ENCODE measurements at places on chromosomes 7 and 10. TPM values are rescaled to one million over a fixed set of nuclear protein-coding genes. Genes with fewer than 3 reads are reported as not detected.
A peak's percentile ranks its signal among the peaks of the same experiment; 100 is the strongest.

DNA sequence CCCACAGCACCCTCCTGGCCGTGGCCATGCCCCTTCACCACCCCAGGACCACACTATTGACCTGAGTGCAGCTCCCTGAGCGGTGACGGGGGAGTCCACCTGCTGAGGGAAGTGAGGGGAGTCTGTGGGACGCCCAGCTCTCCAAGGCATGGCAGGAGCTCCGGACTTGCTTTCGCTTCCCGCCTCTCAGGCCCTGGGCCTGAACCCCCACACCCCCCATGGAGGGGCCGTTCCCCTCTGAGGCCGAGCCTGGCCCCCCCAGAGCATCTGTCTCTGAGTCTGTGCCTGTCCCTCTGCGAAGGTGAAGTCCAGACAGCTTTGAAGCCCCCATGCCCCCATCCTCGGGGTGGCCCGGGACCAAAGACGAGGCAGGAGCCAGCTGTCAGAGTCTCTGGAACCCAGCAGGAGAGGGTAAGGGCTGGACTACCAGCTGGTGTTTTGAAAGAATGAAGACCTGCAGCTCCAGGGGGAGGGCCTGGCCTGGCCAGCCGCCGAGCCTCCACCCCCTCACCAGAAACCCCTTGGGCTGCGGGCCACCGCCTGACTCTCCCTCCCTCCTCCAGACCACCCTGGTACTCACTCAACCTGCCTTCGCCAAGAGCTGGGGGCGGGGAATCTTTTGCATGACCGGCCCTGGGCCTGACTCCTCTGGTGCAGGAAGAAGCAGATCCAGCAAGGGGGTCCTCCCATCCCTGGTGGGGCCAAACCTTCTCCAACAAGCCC lies 114.0 kb downstream of the PDGFA start:
- no peaks in the 10 kb centered on the region for H3K4me1 ChIP-seq
- H3K36me3 ChIP-seq = no peaks in the 10 kb centered on the region
- peaks cover 5% of the 10 kb centered on the region for H3K27me3 ChIP-seq

DNA sequence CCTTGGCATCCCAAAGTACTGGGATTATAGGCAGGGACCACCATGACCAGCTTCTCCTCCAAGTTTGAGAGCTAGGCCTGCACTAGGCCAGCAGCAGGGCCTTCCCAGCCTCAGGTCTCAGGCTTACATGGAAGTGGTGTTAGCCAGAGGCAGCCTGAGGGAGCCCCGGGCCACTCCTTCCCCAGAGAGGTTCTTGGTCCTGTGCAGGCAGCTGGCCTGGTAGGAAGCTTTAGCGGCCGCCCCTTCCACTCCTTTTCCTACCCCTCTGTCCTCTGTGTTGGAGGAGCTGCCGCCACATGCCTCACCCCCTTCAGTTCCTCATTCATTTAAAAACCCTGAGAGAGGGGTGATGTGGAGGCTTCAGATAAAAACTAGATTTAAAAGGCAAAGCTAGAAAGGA lies 40.3 kb downstream of the TSPAN15 start:
- H3K4me1 ChIP-seq = no peaks in the 10 kb centered on the region
- peaks cover 8% of the 10 kb centered on the region for H3K36me3 ChIP-seq
- H3K27ac ChIP-seq = no peak overlapping the region
- no peak overlapping the region for H3K4me3 ChIP-seq
- DNase-seq = no peak

SLC39A12 gene
- not detected for total RNA-seq

ACHE gene
- 0.41 TPM for total RNA-seq

GRCh38 chr7:128103498-128104107 lies 72.4 kb upstream of the LRRC4 start:
- no peak for DNase-seq
- H3K4me3 ChIP-seq = peak overlapping the region; percentile 81
- H3K27ac ChIP-seq = no peak overlapping the region
- H3K27me3 ChIP-seq = no peaks in the 10 kb centered on the region
- no peaks in the 10 kb centered on the region for H3K36me3 ChIP-seq

FGFR2 gene
- not detected for total RNA-seq

CPA1 gene
- total RNA-seq = not detected

SGPL1 gene
- total RNA-seq = 77.6 TPM

DNA sequence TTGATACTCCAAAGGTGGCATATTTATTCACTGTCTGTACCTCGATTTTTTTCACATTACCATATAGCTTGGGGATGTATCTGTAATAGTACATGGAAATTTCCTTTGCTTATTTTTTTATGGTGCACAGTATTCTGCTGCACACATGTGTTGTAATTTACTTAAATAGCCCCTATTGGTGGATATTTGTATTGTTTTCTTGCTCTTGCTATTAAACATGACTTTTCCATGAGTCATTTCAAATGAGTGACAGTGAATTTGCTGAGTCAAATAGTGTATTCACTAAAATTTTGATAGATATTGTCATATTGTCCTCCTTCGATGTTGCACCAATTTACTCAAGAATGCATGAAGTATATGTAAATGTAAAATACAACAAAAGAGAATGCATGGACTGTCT lies 122.7 kb upstream of the STEAP4 start:
- no peaks in the 10 kb centered on the region for H3K4me1 ChIP-seq
- no peaks in the 10 kb centered on the region for H3K36me3 ChIP-seq
- DNase-seq = no peak
- H3K27ac ChIP-seq = peak overlapping the region; percentile 39

MUC12 gene
- total RNA-seq = 1.6 TPM

DNA sequence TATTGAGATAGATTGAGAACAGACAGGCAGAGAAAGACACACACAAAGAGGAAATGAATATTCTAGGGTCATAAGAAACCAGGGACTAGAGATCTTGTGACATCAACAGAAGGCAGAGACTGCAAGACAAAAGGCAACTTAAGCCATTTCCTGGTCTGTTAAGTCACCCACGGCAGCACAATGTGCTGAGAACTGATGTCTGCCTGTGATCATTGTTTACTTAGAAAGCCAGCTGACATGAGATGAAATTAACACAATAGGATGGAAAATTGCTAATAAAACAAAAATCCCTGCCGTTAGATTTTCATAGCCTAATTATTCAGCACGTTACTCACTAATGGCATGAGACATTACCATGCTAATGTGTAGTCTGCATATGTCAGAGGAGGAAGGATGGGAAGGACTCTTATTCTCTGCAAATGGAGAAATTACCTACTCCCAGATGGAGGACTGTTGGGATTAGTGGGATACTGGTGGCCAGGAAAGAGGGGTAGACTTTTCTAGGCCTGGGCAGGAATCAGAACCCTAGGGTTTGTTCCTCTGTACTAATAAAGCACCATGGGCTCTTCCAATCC lies 191.3 kb upstream of the PODXL start:
- no peak overlapping the region for H3K4me3 ChIP-seq
- no peaks in the 10 kb centered on the region for H3K4me1 ChIP-seq
- no peaks in the 10 kb centered on the region for H3K36me3 ChIP-seq
- DNase-seq = no peak
- no peak overlapping the region for H3K27ac ChIP-seq

DNA sequence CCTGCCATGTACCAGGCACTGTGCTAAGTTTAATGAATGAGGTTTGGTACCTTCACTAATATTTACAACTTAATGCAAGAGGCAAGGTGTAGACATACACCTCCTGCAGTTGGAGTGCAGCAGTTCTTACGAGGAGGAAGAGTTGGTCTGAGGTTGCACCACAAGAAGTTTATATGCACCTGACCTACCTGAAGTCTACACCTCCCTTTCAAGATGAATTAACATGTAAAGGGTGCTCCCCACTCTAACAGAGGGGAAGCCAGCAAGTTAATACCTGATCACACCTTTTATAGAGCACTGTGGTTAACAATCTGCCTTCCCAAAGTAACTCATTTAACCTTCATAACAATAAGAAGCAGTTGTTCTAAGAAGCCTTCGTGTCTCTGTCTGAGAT lies 120.0 kb downstream of the LYZL1 start:
- peaks cover 24% of the 10 kb centered on the region for H3K4me1 ChIP-seq
- no peak for DNase-seq
- H3K27ac ChIP-seq = peak overlapping the region; percentile 97
- peak overlapping the region; percentile 100 for H3K4me3 ChIP-seq
- H3K27me3 ChIP-seq = no peaks in the 10 kb centered on the region
- H3K36me3 ChIP-seq = peaks cover 7% of the 10 kb centered on the region

DNA sequence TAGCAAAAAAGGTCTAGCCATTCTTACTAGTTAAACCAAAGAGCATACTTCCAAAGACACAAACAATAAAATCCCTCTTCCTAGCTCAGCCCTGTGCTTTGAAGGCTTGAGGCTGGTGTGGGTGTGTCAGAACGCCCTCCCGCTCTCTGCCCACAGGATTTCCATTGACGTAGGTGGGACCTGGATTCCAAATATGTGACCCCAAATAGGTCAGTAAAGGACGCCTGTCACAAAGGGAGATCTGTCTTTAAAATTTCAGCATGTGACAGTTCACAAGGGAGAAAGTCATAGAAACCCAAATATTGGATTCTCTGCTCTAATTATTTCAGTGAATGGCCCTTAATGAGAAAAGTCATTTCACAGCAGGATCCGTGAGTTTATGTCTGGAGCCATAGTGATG lies 39.9 kb upstream of the LYZL1 start:
- DNase-seq = no peak
- no peaks in the 10 kb centered on the region for H3K36me3 ChIP-seq
- H3K4me3 ChIP-seq = no peak overlapping the region
- H3K4me1 ChIP-seq = no peaks in the 10 kb centered on the region
- H3K27ac ChIP-seq = no peak overlapping the region
- peaks cover 7% of the 10 kb centered on the region for H3K27me3 ChIP-seq
